ENCODE measurements at places on chromosomes 3 and 15.

DNA sequence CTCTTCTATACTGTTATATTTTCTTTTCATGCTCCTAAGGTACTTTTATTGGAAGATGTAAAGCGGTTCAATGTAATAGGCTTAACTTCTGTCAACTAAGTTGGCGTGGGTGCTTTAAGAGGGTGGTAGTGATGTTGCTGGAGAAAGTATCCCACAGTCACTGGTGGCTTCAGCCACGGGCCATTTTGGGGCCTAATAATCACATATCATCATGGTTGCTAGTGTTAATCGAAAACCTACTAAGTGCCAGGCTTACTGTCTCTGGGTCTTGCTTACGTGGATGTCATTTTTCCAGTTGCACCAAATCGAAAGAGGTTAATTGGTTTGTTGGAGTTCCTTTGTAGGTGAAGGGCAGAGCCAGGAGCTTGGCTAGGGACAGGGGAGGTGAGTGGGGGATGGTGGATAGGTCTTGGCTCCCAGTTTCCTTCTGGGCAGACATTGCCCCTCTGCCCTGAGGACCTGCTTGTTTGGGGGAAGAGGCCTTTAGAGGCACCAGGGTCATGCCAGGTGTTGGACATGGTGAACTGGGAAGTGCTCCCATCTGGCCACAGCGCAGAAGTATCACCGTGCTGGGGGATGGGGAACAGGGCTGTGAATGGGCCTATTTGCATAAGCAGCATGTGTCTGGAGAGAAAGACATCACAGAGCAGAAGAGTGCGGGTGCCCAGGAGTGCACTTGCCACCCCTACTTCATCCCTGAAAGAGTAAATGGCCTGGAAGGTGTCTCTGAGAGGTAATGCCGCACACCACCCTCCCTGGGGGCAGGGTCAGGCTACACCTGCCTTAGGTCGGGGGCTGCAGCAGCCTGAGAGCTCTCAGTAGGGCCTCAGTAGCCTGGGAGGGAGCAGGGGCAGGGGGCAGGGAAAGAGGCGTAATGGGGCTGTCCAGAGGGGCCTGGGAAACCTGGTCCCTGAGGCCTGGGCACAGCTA, 62.4 kb upstream of the POLG start:
- no peak for DNase-seq

- no peak for DNase-seq
Measured at GRCh38 chr3:188446766-188447165, 292.8 kb downstream of the LPP start.

DNA sequence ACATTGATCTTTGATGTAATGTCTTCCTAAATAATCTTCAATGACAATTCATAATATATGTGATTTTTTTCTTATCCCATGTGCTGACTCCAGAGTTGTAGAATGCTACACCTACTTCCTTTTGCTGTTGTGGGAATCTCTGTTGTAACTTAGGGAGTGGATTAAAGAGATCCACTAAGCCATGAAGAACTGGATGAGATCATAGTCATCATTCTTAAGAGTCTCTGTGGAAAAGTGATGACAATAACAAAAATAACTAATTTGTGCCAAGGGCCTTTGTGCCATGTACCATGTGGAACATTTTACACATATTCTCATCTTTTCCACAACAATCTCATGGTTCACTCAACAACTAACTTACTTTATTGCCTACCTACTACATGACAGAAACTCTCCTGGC, 162.9 kb upstream of the PDZRN3 start:
- no peak for DNase-seq

GRCh38 chr15:89630974-89631901, 24.0 kb downstream of the KIF7 start:
- no peak for DNase-seq

- DNase-seq: no peak
Measured at GRCh38 chr3:54599716-54600115, 328.1 kb downstream of the LRTM1 start.

DNA sequence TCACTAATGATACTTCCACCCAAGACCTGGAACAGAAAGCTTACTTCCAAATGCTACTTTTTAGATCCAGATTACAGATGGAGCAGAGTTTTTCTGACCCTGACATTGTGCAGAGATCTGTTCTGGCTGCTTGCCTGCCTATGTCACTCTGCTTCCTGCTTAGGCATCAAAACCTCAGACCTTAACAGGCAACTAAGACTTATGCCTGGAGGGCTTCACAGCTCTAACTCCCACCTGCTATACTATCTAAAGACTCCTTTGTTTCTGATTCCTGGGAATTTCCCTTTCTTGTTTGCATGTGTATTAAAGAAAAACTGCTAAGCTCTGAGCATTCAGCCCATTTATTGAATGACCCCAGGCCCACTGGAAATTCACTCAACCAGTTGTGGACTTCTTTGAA, 157.4 kb upstream of the NPHP3 start:
- no peak for DNase-seq

GRCh38 chr3:185825639-185826481, 1.0 kb upstream of the IGF2BP2 start:
- DNase-seq: no peak

DNA sequence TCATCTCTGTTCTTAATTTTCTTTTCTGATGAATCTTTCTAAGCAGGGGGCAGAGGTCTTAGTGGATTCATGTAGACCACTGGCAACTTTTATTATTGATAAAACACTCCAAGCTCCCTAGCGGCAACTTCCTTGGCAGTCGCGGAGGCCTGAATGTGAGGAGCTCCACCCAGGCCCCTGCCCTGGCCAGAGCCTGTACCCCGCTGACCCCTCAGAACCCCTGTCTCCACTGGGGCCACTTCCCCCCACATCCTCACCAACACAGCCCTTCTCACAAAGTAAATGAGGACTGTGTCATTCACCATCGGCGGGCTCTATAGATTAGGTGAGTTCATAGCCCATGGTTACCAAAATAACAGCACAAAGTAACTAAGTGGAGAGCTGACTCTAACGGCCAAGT, 111.6 kb downstream of the TPRA1 start:
- no peak for DNase-seq

DNA sequence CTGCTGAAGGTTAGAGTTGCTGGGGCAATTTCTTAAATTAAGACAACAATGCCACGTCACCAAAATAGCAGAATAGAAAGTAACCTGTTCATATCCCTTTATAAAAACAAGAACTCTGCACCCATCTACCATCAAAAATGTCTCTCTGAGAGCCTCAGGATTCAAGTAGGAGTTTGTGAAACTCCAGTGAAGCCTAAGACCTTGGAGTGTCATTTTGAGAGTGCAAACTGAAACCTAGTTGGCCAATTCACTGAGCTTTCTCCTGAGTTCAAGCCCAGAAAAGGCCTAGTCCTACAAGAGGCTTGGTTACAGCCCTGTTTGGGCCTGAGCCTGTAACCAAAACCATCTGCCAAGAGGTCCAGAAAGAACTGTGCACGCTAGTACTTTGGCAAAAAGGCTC, 335.1 kb downstream of the EFHB start:
- DNase-seq: no peak

DNA sequence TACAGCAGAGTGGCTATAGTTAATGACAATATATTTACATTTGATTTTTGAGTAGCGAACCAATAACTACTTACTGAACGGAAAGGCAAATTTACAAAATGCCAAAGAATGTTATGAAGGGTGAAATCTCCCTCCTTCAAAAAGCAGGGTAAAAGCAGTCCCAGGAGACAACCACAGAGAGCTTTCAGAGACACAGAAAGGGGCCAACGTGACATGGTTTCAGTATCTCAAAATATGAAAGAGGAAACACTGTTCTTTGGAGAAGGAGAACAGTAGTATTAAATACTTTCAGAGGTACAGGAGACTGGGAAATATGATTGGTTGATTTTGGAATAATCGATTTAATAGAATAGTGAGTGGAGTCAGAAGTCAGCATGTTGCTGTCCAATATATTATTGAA, 52.3 kb upstream of the ROBO1 start:
- DNase-seq: no peak

DNA sequence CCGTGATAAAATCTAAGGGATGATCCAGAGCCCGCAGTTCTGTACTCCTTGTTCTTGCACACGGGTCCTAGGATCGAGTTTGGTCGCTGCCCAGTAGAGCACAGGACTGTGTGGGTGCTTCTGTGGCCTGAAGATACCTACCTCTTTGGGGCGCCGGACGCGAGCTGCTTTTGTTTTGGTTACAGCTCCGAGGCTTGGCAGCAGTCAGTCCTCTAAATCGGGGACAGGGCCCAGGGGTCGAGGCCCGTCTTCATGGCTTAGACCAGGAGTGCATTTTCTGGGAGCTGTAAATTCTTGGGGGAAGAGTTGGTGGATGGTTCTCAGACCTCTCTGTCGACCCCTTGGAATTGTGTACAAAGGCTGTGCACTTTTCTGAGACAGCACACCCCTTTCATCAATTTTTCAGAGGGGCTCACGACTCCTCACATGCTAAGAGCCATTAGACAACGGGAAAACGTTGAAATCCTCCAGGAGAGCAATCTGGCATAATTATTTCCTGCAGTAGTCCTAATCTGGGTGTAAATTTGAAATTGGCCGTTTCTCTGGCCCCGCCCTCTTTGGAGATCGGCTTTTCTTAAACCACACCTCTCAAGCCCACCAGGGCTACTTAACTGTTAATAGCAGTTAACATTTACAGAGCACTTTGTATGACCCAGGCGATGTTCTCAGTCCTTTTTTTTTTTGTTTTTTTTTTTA, 928 bp downstream of the CEP97 start:
- DNase-seq: peak; percentile 5

GRCh38 chr3:124620600-124621063, 109.6 kb upstream of the UMPS start:
- no peak for DNase-seq

DNA sequence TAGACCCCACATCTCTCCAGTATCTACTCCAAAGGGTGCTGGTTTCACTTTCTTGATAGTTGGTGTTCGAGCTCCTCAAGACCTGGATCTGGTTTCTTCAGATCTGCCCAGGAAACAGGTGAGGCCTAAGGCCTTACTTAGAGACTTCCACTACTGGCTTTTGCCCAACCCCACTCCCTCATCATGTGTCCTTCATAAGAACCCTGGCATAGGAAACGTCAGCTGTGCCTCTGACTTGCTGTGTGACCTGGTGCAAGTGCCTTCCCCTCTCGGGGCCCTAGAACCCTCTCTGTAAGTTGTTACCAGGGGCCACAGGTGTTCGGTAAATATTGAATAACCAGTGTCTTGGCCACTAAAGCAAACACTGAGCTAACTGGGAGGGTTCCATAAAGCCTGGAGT, 3.9 kb downstream of the OXTR start:
- DNase-seq: no peak

DNA sequence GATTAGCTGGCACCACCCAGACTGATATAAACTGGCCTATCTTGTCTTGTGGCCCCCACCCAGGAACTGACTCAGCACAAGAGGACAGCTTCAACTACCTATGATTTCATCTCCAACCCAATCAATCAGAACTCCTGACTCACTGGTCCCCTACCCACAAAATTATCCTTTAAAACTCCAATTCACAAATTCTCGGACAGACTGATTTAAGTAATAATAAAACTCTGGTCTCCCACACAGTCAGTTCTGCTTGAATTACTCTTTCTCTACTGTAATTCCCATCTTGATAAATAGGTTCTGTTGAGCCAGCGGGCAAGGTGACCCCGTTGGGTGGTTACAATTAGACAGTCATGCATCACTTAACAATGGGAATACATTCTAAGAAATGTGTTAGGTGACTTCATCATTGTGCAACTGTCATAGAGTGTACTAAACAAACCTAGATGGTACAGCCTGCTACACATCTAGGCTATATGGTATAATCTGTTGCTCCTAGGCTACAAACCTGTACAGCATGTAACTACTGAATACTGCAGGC, 48.1 kb upstream of the MAP4 start:
- DNase-seq: no peak

GRCh38 chr3:7573330-7573729, 712.4 kb downstream of the GRM7 start:
- DNase-seq: no peak

DNA sequence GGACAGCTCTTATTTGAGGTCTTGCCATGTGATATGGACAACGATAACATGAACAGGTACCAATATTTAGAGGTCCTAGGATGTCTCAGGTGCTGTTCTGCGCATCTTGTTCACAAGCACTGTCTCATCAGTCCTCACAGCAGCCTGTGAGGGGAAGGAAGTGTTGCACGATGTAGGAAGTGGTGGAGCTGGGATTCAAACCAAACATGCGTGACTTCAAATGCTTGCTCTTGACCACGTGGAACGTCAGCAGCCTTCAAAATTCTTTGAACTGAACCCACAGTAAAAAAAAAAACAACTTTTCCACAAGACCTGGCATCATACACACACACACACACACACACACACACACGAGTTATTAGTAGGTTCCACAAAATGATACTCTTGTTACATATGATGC, 153.4 kb upstream of the SMAD3 start:
- peak; percentile 24 for DNase-seq

DNA sequence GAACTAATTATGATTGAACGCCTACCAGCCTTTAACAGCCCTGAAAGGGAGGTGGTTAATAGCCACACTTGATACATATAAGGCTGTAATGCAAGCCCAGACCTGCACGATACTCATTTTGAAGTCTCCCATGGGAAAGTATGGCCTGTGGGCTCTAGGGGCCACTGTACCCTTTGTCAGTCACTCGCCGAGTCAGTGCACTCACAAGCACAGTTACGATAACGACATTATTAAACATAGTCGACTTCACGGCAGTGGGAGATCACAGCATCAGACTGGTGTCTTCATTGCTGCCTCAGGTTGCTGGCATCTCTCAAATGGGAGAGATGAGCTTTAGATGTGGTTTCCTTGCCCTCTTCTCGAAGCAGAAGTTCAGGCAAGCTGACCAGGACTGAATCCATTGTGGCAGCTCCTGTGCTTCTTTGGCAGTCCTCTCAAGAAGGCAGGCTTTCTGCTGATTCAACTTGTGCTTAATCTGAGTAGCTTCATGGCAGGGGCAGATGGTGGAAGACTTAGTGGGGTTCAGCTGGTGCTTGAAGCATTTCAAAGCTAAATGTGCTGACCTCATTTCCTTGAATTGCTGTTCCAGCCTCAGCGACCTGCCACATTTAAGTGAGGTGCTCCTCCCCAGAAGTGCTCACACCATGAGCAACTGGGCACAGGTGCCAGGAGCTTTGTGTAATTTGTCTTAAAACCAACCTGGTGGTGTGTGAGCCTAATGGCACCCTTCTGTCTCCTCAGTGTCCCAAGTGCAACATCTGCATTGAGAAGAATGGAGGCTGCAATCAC, 15.8 kb upstream of the P4HTM start:
- no peak for DNase-seq

DNA sequence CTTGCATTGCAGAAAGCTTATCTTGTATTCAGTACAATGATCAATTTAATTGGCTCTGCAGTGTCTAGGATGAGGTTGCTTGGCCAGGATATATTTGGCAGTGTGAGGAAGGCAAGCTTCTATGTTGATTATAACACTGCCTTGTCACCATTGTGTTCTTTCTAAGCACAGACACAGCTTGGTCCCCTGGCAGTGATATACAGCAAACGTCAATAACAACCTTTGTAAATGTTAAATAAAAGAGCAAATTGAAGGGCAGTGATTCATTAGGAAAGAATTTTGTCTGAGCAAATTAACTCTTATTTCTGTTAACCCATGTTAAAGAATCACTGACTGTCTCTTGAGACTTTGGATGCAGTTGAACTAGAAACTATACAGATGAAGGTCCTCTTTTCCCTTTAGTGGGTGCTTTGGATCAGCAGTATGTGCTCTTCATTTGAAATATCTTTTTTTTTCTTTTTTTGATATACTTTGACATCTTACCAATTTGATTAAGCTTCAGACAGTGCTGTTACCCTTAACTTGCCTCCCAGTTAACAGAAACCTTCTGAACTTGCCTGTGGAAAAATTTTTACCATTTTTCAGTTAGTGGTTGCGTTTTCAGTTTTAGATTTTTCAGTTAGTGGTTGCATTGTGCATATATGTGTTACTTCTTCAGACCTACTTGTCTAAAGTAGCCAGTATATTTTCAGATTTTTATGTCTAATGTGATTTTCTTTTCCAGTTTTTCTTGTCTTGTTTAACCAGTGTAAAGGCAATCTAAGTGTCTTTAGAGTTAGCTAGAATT, 199.8 kb downstream of the TCF12 start:
- DNase-seq: no peak
